Hematopoietic multipotent progenitor cell treated with erythropoietin and hydrocortisone succinate and interleukin-3 and kit ligand, for 6 days (in vitro differentiated cells): ENCODE measurements at places on chromosomes 5 and 9.

GRCh38 chr5:9589049-9589835 lies 40.9 kb downstream of the TAS2R1 start:
- no peak for DNase-seq

DNA sequence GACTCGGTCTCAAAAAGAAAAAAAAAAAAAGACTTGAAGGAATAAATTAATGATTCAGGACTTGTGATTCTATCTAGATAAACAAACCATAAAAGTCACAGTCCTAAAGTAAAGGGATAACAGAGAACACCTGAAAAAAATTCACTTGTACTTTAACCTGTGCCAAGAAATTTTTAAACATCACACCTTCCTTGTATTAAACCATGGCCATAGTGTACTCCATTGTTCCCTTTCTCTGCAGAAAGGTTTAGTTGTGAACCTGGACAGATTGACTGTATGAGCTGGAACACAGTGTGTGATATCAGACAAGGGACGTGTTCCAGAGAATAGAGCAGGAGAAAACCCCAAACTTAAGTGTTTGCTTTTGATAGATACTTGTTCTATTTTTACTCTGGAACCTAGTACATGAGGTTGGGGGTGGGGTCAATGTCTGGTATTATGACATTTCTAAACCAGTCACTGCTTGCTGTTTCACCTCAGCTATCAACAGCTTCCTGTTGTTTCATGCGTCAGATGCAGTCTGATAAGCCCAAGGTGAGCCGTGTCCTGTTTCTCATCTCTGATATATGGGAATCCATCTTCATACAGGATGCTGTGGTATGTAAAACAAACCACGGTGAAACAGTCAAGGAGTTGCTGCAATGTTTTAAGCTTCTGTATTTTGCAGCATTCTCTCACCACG lies 62.5 kb upstream of the ITGA1 start:
- DNase-seq: peak; percentile 55

DNA sequence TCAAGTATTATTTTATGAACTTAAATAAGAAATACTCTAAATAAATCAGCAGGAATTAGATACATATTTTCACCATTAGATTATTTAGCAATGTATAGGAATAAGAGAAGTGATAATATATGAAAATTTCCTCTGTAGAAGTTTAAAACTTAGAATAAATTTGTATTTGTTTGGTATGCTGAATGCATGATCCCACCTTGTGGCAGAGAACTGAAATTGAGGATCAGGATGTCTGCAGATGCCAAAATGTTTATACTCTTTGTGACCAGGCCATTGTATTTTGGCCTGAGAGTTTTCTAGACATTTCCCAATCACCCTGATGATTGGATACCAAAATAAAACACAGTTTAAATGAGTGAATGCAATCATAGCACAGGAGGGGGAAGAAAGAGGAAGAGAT lies 6.3 kb downstream of the TYRP1 start:
- DNase-seq: peak; percentile 11

GRCh38 chr9:33220681-33221567 lies 19.0 kb upstream of the SPINK4 start:
- no peak for DNase-seq

DNA sequence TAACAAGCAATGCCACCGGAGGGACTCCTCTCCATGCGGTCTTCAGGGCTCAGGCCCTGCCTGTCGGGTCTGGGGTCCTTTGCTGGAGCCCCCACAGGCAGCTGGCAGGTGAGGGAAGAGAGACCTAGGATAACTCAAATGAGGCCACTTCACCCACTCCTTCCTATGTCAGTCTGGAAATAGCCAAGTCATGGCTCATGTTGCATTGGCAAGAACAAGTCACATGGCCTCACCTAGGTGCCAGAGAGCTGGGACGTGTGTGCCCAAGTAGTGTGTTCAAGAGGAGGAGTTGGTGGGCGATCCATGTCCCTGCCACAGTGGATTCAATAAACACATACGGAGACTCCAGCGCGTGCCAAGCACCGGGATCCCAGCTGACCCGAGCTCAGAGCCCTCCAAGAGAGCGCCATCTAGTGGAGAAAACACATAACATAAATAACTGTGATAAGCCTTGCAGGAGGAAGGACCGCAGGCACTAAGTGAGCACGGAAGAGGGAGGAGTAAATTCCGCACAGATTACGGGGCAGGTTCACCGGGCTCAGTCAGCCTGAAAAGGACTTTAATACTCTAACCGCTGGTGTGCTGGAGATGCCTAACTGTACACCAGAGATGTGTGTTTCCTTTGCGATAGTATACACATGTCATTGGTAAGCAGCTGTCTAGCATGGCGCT lies 580.8 kb downstream of the CCDC171 start:
- peak; percentile 91 for DNase-seq

DNA sequence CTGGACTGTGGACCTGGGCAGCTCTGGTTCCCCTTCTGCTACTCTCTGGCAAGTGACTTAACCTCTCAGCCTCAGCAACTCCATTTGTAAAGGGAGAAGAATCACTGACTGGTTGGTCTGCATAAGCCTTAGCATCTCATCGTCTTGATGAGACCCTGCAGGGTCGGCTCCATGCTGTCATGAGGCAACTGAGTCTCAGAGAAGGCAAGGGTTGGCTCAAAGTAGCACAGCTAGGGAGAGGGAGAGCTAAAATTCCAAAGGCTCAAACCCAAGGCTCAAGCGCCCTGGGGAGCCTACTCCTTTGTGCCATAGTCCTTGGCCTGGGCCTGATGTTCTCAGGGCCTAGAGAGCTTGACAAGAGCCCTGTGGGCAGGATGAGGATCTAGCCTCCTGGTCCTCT lies 4.5 kb downstream of the FGFR4 start:
- no peak for DNase-seq

DNA sequence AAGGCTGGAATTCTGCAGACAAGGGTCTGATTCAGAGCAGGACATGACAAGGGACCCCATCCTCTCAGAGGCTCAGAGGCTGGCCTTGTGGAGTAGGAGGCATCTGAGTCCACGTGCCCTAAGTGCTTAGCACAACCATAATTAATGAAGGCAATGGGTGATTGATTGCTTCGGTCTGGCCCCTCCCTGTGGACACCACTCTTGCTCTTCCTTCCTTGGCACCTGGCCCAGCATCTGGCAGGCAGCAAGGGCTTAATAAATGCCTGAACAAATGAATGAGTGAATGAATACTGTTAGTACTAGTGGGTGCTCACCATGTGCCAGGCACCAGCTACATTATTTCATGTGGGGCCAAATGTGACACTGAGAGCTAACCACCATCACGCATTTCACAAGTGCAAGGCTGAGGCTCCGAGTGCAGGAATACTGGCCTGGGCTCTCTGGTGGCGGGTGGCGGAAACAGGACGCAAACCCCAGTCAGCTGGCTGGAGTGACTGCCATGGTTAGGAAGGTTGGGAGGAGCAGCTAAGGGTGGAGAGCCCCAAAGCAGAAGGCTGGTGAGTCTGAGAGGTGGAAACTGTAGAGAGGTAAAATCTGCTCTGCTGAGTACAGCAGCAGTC lies 53.6 kb downstream of the ASS1 start:
- DNase-seq: peak; percentile 63

DNA sequence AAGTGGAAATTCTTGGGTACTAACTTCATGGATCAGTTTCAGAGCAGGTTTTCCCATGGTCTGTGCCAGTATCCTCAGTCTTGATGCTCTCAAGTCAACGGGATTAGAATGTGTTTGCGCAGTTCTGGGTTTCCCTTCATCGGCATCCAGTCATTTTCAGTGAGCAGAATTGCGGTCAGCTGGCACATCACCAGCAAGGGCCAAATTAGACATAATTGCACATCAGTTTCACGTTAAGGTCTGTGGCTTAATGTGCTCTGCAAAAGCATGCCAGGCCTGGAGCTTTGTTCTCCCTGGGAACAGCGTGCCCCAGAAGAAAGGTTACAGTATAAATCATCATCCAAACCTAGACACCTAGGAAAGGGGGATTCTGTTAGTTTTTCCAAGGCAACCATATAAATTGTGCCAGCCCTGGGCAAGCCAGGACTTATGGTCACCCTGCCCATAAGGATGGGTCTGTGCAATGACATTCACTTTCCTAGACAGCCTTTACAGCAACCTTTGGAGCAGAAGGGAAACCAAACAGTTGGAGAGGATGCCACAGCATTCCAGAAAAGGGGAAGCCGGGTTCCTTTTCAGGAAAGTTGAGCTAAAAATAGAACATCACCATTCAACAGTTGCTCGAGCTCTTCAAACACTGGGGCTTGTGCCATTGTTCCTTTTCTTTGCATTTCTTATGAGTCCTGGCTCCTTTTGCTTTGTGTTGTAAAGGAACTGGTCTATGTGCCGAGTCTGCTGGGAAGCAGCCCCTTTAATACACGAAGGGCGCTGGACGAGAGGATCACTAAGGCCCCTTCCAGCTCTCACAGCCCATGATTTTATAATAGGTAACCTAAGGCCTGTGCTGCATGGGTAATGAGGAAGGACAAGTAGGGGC lies 23.1 kb downstream of the IQGAP2 start:
- DNase-seq: no peak

GRCh38 chr5:174273325-174273724 lies 227.8 kb downstream of the NSG2 start:
- no peak for DNase-seq
